ENCODE measurements at places on chromosomes 6 and 20.

DNA sequence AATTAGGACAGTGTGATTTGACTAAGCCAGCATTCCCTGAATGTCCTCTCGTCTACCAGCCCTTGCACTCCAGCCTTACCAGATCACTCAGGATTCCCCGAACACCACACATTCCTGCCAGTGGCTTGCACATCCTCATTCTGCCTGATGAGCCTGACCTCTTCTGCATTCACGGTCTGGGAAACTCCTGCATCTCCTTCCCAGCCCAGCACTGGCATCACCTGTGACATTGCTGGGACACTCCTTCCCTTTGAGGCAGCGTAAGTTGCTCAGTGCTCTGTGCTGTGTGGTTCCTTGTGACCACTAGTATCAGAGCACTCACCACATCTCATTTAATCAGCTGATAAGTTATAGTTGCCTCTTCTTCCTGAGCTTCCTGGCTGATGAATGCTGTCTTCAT is 17.3 kb downstream of the NCOA7 start:
- DNase-seq, result no peak

DNA sequence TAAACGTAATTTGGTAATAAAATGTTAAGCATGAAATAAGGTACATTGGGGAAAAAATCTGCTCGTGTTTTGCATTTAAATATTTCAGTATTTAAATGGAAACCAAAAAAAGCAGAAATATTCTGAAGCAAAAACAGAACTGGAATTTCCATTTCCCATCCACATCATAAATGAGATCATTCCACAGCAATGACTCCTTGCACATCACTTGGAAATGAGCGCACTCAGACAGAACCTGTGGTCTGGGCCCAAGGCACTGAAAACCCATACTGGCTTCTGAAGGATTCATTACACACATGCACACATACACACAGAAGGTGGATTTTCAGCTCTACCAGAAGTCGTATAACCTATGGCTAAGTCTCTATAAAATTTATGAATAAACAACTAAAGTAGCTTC is 174.8 kb downstream of the IBTK start:
- no peak for DNase-seq

DNA sequence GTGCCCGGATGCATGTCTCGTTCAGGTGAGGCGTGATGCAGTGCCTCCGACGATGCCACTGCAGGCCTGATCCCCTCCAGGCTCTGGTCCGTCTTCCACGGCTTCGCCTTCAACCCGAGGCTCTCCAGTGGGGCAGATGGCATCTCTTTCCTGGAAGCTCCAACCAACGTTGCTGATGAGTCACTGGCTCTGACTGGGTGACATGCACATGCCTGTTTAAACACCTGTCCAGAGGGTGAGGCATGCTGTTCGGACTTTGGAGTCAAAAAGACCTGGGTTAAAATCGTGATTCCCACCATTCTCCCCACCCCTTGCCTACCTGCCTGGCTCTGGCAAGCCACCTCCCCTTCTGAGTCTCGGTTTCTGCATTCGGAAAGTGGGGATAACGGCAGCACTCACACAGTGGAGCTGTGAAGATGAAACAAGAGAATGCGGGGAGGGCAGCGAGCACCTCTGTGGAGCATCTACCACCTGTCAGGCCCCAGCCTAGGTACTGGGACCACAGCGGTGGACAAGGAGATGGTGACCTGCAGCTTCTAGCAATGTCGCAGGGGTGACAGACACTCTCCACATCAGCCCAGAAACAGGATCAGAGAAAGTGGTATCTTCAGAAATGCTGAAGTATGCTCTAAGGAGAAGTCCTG is 8.5 kb upstream of the EDN3 start:
- DNase-seq, result peak; percentile 41

GRCh38 chr6:14075095-14075503 is 42.5 kb upstream of the CD83 start:
- DNase-seq, result peak; percentile 47

DNA sequence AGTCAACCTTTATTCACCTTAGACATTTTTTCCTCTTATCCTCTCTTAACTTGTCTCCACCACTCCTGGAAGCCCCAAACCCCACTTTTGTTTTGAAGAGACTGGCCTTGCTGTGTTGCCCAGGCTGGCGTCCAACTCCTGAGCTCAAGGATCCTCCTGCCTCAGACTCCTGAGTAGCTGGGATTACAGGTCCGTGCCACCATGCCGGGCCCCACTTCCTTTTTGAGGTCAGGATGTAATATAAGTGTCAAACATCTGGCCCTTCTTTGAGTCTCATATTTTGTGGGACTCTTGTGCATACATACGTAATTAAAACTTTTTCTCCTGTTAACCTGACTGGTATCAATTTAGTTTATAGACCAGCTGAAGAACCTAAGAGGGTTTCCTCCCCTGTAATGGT is 1.4 kb upstream of the CDK19 start:
- DNase-seq, result peak; percentile 4

DNA sequence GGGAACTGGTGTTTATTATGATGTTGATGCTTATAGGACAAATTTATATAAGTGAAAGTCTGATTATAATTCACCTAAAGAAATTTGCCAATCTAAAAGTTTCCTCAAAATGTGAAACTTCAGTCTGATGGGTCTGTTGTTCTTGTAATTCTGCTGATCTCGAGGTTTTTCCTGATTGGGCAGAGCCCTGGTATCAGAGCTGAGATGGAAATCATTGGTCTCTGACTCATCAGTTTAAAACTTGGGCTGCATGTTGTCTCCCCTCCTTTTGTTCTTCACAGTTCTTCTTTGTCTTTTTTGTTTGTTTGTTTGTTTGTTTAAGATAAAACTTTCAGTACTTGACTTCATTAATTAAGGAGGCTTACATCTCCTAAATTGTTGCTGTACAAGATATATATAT is 5.9 kb downstream of the SMAP1 start:
- no peak for DNase-seq

DNA sequence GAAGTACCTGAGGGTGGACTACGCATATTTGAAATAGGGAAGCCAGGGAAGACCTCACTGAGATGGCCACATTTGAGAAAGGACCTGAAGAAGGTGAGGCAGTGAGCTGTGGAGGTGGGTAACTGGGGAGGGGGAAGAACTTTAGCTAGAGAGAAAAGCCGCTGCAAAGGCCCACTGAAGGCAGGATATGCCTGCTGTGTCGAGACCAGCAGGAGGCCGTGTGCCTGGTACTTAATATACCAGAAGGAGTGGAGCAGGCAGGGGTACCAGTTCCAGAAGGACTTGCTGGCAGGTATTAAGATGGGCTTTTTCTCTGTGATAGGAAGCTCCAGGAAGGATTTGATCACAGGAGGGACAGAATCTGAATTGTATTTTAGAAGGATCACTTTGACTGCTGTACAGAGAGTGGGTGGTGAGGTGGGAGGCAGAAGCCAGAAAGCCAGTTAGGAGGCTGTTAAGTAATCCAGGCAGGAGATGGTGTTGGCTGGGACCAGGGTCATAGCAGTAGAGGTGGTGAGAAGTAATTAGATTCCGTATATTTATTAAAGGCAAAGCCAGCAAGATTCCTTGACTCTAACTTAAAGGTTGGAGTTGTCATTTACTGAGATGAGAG is 54.2 kb upstream of the FANCE start:
- DNase-seq, result no peak

DNA sequence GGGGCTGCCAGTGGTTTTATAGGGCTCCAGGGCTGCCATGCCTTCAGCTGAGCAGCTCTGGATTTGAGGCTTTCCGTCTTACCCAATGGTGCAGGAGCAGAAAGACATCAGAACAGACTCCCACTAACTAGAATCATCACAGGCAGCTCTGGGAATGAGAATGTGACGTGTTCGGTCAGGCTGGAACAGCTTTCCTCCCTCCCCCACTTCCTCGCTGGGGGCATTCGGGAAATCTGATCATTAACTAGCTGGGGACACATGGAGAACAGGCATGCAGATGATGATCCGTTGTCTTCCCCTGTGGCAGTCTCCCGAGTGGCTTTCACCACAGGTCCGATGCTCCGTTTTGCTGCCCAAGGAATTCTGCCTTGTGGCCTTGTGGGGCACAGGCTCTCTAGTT is 5.5 kb upstream of the MTG2 start:
- DNase-seq, result no peak

- DNase-seq, result peak; percentile 15
Observed at GRCh38 chr20:60589623-60590022, 631.4 kb downstream of the CDH26 start.

DNA sequence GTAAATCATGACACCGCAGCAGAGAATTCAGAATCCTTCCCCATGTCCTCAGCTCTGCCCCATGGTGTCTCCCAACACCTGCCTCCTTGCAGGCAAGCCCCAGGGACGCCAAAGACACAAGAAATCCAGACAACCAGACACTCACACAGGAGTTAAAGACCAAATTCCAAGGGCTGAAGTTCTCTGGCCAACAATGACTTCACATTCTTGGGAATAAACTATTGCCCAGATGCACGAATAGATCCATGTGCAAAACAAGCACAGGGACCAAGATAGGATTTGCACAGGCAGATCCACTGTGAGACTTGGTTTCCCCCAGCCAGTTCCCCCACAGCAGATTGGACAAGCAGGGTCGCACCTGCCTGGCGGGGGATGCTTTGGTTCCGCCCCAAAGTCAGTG is 246.7 kb downstream of the SOD2 start:
- DNase-seq, result no peak

GRCh38 chr6:127201321-127201720 is 65.3 kb upstream of the RNF146 start:
- no peak for DNase-seq

DNA sequence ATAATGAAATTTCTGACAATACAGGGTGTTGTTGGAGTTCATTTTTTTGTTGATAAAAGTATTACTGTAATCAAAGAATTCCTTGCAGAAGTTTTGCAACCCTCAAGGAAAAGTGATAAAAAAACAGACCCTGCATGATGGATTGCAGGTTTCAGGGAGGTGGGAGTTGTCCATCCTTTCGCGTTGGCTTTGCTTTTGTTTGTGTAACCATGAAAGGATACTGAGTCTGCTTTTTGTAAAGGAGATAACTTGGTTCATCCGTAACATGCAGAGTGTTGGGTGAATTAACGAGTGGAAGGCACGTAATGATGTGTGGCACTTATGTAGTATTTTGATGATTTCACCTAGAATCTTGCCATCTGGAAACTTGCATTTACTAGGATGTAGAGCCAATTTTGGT is 23.6 kb downstream of the FOXO3 start:
- no peak for DNase-seq

GRCh38 chr6:57089265-57089664 is 723 bp upstream of the ZNF451 start:
- no peak for DNase-seq

DNA sequence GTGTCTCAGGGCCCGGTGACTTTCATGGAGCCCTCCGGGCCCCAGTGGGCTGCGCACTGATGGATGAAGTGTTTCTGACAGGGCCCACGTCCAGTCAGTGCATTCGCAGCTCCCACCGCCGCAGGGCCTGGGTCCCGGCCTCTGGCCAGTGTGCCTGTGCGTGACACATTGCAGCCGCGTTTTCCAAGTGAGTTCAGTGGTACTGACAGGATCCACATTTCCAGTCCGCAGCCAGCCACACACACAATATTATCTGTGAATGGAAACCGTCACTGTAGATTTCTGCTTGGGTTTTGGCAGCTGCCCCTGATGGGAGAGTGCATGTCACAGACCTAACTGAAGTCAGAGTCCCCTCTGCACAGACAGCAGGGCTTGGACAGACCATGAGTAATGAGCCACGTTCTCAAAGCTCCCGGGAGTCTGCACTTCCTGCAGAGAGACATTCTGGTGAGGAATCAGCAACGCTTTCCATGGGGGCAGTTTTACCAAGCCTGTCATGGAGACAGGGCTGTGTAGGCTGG is 171.4 kb downstream of the MYLK4 start:
- DNase-seq, result no peak

GRCh38 chr6:37171970-37172812 is 2.2 kb downstream of the PIM1 start:
- DNase-seq, result peak; percentile 89

- DNase-seq, result no peak
Observed at GRCh38 chr20:44856442-44856841, 29.1 kb upstream of the YWHAB start.

GRCh38 chr6:96110878-96111277 is 95.1 kb downstream of the FUT9 start:
- DNase-seq, result no peak

- no peak for DNase-seq
Observed at GRCh38 chr20:59135093-59135492, 28.5 kb upstream of the ZNF831 start.

GRCh38 chr6:81763051-81763450 is 10.6 kb upstream of the TENT5A start:
- no peak for DNase-seq
